Esophagus muscularis mucosa (tissue), 4 donors: ENCODE measurements at places on chromosomes 11 and 22. TPM values are rescaled to one million over a fixed set of nuclear protein-coding genes. Genes with fewer than 3 reads are reported as not detected.

DNA sequence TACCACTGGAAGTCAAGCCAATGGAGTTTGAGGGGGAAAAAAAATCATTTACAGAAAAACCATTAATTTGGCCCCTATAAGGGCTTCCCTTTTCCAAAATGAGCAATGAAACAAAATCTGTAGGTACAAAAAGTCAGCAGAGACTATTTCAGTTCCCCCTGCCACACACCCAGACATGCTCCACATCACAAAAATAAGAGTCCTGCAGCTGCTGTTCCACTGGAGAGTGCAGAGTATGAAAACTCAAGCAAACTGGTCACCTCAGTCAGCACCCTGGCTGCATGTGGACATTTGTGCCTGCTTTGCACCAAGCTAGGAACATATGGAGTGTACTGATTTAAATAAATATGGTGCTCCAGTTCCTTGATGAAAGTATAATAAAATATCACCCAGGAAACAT lies 15.1 kb downstream of the POU2AF1 start:
- DNase-seq: no peak

DNA sequence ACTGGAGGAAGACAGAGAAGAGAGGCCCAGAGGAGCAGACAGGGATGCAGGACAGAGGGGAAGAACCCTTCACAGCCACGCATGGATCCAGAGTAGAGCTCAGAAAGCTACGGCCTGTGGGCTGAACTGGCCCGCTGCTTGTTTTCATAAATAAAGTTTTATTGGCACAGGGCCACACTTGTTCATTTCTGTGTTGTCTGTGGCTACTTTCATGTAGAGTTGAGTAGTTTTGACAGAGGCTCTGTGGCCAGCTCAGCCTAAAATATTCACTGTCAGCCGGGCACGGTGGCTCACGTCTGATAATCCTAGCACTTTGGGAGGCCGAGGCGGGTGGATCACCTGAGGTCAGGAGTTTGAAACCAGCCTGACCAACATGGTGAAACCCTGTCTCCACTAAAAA lies 26.2 kb upstream of the GAL start:
- DNase-seq: no peak

GRCh38 chr22:37275134-37275533 lies 7.2 kb upstream of the CYTH4 start:
- DNase-seq: no peak

DNA sequence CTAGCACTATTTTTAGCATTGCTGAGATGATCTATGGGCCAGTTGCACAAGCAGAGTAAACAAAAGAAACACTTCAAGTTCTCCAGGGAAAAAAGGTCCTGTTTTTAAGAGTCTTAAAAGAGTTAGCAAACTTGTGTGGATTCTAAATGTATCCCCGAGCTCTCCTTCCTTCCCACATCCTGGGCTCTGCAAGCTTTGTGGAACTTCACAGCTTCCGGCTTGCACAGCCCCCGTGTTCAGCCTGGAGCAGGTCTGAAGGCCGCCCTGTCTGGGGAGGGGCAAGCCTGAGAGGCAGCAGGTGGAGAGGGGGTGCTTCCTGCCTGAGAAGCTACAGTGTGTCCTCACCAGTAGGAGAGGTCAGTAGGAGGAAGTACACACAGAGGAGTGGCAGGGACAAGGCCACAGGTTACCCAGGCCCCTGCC lies 35.1 kb upstream of the SUSD2 start:
- no peak for DNase-seq

Gene MIF
- 307 TPM for total RNA-seq

- no peak for DNase-seq
These were observed 53.4 kb downstream of the RTL6 start for GRCh38 chr22:44444341-44445306.
